ENCODE measurements at places on chromosomes 16 and 17. TPM values are rescaled to one million over a fixed set of nuclear protein-coding genes. Genes with fewer than 3 reads are reported as not detected.

The ARL4D gene
- 15.4 TPM for total RNA-seq

The ZNF785 gene
- not detected for total RNA-seq

The RUNDC3A gene
- total RNA-seq: 1.0 TPM

The NXN gene
- 26.7 TPM for total RNA-seq

The HEATR9 gene
- not detected for total RNA-seq

The FAM171A2 gene
- 4.6 TPM for total RNA-seq

The SHCBP1 gene
- total RNA-seq: 39.6 TPM

The ITGAL gene
- total RNA-seq: 0.20 TPM

All from A549 treated with ZK216348 at 1 μM for 4 hours (cell line).